ENCODE measurements at places on chromosomes 1 and 21.
A peak's percentile ranks its signal among the peaks of the same experiment; 100 is the strongest.

DNA sequence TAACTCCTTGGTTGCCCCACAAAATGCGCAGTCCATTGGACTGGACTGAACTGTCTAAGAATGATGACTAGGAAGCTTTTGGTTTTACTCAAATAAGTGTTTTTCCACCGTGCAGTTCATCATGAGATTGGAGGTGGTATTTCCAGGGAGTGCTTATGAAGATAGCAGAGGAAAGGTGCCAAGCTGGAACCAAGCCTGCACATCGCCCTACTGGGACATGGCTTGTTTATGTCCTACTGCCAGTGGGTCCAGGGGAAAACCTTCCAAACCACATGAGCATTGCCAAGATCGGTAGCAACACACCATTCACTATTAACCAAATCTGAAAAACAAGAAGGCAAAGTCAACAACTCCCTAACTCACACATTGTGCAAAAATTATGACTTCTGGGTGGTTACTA, 54.7 kb upstream of the DSCAM start:
- no peak for DNase-seq

DNA sequence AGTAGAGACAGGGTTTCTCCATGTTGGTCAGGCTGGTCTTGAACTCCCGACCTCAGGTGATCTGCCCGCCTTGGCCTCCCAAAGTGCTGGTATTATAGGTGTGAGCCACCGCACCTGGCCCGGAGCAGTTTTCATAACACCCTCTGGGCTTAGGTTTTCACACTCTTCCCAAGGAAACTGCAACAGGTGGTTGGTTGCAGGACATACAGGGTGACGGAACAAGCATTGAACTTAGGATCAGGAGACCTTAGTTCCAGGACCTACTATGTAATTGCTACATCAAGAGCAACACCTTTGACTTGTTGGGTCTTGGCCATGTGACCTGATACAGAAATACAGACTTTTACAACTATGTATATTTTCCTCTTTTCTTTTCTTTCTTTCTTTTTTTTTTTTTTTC, 37.9 kb downstream of the MFSD2A start:
- DNase-seq = no peak

DNA sequence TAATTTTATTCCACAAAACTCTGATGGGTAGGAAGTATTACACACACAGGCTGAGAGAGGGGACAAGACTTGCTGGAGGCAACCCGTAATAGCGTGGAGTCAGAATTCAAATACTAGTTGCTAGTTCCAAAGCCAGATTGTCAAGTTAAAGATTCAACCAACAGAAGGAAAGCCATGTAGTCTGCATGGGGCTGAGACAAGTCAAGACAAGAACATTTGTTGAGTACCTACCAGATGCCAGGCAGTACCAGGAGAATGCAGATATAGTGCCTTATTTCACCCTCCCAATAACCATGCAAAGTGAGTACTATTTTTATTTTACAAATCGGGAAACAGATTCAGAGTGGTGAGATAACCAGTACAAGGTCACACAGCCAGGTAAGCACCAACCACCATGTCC, 110.4 kb upstream of the SPATA6 start:
- DNase-seq = no peak

DNA sequence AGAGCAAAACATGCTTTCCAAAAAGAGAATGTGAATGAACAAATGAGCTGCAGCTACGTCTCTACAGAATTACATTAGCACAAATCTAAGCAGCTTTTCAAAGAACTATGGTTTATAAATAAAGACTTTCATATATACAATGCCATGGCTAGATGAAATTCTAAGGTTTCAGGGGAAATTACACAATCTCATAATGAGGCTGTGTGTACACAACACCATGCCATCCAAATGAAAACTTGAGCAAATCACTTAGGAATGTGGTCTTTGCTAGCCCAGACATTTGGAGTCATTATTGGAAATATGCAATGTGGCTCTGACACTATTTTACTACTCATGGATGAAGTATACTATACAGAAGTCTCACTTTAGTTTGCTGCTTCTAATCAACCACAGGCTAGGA, 37.5 kb downstream of the SPAG17 start:
- no peak for DNase-seq

DNA sequence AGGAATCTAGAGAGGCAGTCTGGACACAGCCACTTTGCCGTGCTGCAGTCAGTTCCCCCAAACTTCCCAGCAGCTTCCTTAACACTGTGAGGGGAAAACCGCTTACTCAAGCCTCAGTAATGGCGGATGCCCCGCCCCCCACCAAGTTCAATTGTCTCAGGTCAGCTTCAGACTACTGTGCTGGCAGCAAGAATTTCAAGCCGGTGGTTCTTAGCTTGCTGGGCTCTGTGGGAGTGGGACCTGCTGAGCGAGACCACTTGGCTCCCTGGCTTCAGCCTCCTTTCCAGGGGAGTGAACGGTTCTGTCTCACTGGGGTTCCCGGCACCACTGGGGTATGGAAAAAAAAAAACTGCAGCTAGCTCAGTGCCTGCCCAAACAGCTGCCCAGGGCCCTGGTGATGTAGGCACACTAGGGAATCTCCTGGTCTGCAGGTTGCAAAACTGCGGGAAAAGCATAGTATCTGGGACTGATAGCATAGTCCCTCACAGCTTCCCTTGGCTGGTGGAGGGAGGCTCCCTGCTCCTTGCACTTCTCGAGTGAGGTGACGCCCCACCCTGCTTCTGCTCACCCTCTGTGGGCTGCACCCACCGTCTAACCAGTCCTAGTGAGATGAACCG, 23.7 kb upstream of the HFM1 start:
- no peak for DNase-seq

GRCh38 chr1:183956559-183957188, 80.9 kb downstream of the COLGALT2 start:
- peak; percentile 39 for DNase-seq

DNA sequence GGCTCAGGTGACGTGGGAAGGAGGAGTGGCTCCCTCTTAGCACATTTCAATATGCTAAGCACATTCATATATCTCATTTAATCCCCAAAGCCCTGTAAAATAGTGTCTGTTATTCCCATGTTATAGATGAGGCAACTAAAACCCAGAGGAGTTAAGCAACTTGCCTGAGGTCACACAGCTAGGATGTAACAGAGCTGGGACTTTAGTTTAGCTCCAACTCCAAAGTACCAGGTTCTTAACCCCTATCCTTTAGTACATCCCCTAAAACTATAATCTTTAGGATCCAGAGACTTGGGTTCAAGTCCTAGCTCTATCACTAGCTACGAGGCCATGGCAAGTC, 48.5 kb downstream of the LGR6 start:
- DNase-seq = no peak

GRCh38 chr21:46081862-46082712, 15.8 kb upstream of the COL6A2 start:
- DNase-seq = no peak

DNA sequence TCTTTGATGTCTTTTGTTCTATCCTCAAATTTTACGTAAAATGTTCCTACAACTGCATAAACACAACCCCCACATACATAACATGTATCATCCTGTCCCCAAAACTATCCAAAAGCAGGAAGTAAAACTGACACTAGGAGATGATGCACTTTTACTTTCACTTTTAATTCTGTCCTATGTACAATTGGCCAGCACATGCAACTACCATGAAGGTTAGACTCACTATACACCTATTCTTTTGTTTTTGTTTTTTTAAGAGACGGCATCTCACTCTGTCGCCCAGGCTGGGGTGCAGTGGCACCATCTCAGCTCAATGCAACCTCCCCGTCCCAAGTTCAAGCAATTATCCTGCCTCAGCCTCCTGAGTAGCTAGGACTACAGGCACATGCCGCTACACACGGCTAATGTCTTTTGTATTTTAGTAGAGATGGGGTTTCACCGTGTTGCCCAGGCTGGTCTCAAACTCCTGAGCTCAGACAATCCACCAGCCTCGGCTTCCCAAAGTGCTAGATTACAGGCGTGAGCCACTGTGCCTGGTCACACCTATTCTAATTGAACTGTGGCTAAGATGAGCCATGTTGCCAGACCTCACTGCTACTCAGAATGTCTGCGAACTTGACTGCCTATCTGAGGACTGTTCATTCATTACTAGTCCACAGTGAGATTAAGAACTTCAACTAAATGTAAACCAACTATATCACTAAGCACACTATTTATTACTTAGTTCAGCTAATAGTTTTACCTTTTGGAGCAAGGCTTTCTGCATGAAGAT, 48.0 kb downstream of the TOR3A start:
- no peak for DNase-seq

DNA sequence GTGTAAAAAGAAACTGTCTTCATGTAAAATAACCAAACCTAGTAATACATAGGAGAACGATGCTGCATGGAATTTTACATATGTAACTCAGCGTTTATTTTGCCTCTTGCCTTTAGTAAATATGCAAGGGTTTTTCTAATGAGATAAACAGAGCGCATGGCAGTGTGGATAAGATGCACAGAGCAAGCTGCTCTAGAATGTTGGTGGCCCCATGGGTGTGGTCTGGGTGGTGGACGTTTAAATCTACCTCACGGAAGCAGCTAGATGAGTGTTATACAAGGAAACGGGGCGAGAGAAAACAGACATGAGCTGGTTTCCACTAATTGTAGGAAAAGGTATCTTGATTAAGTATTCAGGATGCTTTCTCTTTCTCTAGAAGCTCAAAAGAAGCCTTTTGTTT, 205.9 kb downstream of the DSCAM start:
- no peak for DNase-seq

GRCh38 chr1:242827538-242827937, 303.0 kb upstream of the PLD5 start:
- no peak for DNase-seq

DNA sequence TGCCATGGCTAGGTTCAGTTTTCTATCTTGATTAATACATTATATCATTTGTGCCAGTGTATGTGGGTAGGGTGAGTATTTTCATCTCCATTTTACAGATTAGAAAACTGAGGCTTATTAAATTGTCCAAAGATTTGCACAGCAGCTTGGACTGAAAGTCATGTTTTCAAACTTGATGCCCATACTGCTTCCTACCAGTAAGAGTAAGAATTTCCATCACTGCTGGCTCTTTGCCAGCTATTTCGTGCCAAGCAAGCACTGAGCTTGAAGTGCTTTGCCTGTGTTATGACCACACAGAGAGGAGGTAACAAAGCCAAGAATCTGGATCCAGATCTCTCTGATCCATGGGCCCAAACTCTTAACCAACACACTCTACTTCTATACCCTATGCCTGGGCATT, 295.0 kb downstream of the VAV3 start:
- no peak for DNase-seq

DNA sequence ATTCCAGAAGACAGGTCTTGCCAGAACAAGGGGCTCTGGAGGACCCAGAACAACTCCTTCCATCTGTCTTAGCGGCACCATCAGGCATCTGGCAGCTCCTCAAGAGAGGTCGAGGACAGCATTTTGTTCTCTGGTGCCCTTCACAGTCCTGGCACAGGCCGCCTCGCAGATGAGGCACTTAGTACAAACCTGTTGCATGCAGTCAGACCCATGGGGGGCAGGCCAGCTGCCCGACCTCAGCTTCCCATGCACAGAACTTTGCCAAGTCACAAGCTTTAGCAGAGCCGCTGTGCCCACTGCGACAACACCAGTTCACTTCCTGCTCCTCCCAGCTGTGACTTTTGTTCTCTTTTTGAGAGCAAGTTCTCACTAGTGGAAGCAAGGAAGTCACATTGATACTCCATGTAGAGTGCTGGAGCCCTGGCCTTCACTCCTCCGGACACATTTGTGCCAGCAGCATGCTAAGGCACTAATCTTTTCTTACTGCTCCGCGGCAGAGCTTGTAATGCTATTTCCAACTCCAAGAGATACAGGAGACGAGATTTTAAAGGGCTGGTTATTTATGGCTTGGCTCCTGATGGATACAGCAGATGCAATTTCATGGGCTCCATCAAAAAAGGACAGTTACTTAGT, 44.6 kb downstream of the HMGB4 start:
- DNase-seq = no peak

GRCh38 chr1:228231189-228231588, 23.3 kb downstream of the OBSCN start:
- no peak for DNase-seq

DNA sequence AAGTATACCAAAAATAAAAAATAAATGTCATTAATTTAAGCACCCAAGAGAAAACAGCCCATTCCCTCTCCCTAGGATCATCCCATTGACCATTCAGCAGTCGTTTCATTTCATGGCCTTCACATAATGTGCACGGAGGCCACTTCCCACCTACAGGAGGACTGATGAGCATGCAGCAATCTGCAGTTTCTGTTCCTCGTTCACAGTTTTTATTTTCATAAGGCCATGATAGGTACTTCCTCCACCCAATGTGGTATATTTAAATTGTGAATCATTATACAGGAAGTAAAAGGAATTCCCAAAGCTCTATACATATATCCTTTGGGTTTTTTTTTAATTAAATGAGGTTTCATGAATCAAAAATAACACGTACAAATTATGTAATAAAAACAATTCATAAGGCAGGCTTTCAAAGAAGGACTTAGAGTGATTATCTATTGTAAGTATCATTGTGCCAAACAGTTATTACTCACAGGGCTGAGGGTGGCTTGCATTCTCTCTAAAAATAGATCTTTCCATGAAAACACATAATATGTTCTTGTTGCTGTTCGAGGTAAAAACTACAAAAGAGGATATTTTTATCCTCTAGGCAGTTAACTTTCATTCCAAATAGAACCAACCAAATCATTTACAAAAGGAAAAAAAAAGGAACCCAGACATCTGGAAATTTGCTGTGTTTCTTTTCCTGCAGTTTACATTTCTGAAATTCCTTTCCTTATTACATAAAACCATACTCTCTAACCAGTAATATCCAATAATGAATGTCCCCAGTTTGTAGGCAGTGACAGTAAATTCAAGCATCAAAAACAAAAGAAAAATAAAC, 27.5 kb upstream of the SLC44A3 start:
- DNase-seq = no peak

DNA sequence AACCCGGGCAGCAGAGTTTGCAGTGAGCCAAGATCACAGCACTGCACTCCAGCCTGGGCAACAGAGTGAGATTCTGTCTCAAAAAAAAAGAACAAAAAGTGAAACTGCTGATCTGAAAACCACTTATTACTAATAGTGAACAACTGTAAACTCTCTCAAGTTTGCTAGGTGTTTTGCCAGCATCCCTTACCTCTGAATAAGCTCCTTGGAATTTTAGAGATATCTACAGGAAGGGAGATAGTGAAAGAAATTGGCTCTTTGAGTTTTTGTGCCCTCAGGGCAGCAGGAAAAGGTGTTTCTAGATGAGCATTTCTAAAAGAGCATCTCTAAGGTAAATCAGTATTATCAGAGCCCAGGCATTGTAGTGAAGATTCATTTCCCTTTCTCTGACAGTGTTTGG, 27.1 kb downstream of the PARK7 start:
- DNase-seq = no peak

GRCh38 chr1:118204105-118204504, 19.1 kb upstream of the SPAG17 start:
- DNase-seq = no peak

DNA sequence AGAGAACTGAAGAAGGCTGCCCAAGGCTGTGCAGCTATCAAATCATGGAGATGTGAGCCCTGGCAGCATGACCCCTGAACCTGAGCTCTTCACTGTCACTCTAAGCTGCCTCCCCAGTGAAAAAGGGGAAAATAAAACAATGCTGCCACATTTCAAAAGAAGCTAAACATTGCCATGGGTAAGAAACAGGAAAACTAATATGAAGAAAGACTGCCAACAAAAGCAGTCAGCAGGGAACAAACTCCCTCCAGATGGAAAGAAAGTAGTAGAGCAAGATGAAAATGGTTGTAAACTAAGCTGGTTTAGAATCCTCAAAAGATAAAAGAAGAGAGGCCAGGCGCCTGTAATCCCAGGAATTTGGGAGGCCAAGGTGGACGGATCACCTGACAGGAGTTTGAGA, 36.2 kb upstream of the CSF1 start:
- no peak for DNase-seq

Measured in stimulated activated CD8-positive, alpha-beta memory T cell treated with anti-CD3 and anti-CD28 coated beads, Interleukin-12 subunit alpha, Interleukin-12 subunit beta, amount 100 ng/mL, for 1 hour (primary cell).